ENCODE measurements at places on chromosomes 1 and 21. TPM values are rescaled to one million over a fixed set of nuclear protein-coding genes. Genes with fewer than 3 reads are reported as not detected.

HMCN1 gene
- 0.85 TPM for total RNA-seq

PPIAL4G gene
- total RNA-seq = not detected

GPR52 gene
- total RNA-seq = 0.37 TPM

AKNAD1 gene
- 1.6 TPM for total RNA-seq

TTC39A gene
- total RNA-seq = 0.25 TPM

PKN2 gene
- total RNA-seq = 36.7 TPM

CCDC27 gene
- not detected for total RNA-seq
